ENCODE measurements at places on chromosomes 2 and 18.

- peak; percentile 99 for DNase-seq
Measured at GRCh38 chr2:44168681-44169154, at the start of gene PPM1B. PPM1B (plus strand) TSS chr2:44168875; CDS start chr2:44201200, 32,325 bp downstream.

DNA sequence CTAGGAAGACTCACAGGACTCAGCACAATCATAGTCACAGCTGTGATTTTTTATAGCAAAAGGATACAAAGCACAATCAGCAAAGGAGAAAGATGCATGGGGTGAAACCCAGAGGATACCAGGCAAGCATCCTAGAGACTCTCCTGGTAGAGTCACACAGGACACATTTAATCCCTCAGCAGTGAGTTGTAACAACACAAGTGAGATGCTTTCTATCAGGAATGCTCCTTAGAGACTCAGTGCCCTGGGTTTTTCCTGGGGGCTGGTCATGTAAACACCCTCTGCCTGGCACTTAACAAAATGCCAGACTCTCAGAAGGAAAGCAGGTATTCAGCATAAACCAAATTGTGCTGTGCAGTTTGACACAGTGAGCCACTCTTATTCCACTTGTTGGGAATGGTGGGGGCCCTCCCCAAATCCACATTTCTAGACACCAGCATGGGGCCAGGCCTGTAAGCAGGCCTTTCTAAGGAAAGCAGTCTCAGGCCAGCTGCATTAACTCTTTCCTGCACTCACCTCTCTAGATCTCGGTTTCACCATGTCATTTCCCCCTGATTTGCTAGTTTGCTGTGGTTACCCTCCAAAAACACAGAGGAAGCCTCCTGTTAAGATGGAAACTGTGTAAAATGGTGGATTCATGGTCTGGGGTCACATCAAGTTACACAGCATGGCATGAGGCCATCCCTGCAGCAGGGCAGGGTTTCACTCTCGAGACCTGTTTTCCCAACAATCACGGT is 16.9 kb upstream of the RNU4ATAC start:
- no peak for DNase-seq

DNA sequence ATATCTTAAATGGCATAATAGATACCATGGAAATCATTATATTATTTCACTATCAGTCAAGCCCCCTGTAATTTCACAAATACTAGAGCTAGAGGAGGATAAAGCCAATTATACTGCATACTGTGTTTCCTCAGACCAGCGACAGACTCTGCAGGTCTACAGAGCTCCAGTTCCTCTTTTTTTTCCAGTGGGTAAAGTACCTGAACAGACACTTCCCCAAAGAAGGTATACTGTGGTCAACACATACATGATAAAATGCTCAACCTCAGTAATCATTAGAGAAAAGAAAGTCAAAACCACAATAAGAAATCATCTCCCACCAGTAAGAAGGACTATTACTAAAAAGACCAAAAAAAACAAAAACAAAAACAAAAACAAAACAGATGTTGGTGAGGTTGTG is 44.6 kb downstream of the SCN7A start:
- no peak for DNase-seq

- DNase-seq, result no peak
Measured at GRCh38 chr18:3593381-3593903, 143.5 kb downstream of the TGIF1 start.

- no peak for DNase-seq
Measured at GRCh38 chr2:156585457-156585856, 149.3 kb downstream of the GPD2 start.

GRCh38 chr2:85804583-85804982 is 50.8 kb downstream of the ATOH8 start:
- DNase-seq, result no peak

DNA sequence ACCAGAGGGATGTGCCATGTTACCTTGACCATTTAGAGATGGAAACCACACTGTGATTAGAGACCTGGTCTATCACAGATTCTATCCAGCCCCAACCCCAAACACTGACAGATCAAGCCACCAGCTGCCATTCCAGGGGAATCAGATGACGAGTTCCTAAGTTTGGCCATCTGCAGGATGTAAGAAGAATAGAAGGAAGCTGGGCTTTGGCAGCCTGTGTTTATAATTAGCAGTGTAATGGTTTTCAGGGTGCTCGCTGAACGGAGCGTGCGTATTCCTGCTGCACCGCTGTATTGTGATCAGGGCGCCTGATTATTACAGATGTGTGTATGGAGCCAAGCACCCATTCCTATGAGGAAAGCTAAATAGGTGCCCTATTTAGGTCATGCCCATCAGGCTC is 138.1 kb downstream of the LRRC30 start:
- DNase-seq, result no peak

GRCh38 chr2:74052732-74053710 is 68.3 kb downstream of the TET3 start:
- no peak for DNase-seq

GRCh38 chr2:171521361-171522051 is 768 bp upstream of the CYBRD1 start:
- no peak for DNase-seq
